ENCODE measurements at places on chromosomes 11 and 22.

- DNase-seq, result no peak
These were observed 13.6 kb upstream of the PHOX2A start for GRCh38 chr11:72257570-72257969.

- DNase-seq, result no peak
These were observed 14.7 kb downstream of the SELENOO start for GRCh38 chr22:50215297-50216054.

DNA sequence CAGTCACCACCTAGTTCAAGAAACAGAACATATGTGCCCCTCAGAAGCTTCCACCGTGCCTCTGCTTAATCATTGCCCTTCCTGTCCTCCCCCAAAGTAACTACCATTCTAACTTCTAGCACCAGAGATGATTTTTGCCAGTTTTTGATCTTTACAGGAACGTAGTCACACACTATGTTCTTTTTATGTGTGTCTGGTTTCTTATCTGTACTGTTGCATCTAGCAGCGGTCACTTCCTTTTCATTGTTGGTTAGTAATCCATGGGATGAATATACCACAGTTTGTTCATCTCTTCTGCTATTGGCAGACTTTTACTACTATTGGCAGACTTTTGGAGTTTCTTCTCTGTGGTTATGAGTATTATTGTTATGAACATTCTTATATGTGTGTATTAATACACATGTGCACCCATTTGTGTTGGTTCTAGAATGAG lies 34.6 kb downstream of the SPECC1L start:
- DNase-seq, result no peak

- DNase-seq, result no peak
These were observed 2.0 kb downstream of the CREB3L1 start for GRCh38 chr11:46279126-46280099.

- no peak for DNase-seq
These were observed 1.2 kb downstream of the GLB1L3 start for GRCh38 chr11:134277183-134278001.

GRCh38 chr11:123742724-123743120 lies 1.3 kb upstream of the ZNF202 start:
- DNase-seq, result no peak

- no peak for DNase-seq
These were observed 113.3 kb downstream of the ZNF280B start for GRCh38 chr22:22395245-22395644.

DNA sequence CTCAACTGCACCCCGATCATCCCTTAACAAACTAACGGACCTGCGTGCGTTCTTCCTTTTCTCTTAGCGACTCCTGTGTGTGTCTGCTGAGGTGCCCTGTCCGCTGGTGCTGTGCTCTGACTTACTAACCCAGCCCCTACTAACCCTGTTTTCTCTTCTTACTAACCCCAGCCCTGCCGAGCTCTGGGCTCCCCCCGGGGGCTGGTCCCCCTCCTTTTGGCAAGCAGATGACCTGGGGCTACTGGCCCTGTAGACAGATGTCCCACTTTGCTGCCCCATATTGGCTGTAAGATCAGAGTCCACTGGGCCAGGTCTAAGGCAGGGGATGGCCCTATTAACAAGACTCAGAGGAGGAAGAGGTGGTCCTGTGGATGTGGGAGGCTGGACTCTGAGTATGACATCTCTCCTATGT lies 14.7 kb downstream of the MIAT start:
- no peak for DNase-seq

- DNase-seq, result no peak
These were observed 12.4 kb downstream of the CAVIN3 start for GRCh38 chr11:6307876-6308275.

DNA sequence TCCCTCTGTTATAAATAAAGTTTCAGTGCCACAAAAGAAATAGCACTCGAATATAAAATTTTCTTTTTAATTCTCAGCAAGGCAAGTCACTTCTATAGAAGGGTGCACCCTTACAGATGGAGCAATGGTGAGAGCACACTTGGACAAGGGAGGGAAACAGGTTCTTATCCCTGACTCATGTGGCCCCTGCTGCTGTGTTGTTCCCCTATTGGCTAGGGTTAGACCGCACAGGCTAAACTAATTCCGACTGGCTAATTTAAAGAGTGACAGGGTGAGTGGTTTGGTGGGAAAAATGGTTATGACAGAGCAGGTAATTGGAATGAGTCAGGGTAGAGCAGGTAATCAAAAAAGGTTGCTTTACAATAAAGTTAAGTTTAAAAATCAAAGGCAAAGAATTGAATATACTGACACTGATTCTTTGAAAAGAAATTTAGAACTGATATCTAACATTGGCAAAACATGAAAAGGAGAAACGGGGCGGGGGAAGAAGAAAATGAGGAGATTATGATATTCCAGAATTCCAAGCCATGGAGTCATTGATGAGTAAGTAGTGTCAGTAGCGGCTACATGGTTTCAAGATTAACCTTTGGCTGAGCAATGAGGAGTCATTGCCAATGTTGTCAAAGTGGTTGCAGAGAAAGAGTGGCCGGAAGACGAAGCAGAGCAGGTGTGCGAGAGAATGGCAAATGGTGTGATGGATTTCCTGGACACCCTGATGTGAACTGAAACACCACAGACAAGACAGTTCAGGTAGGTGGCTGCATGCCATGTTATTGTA lies 48.4 kb upstream of the MRGPRX1 start:
- DNase-seq, result no peak

- DNase-seq, result no peak
These were observed 14.1 kb downstream of the PATZ1 start for GRCh38 chr22:31332010-31332409.

GRCh38 chr11:44600839-44601383 lies 35.4 kb downstream of the CD82 start:
- no peak for DNase-seq

DNA sequence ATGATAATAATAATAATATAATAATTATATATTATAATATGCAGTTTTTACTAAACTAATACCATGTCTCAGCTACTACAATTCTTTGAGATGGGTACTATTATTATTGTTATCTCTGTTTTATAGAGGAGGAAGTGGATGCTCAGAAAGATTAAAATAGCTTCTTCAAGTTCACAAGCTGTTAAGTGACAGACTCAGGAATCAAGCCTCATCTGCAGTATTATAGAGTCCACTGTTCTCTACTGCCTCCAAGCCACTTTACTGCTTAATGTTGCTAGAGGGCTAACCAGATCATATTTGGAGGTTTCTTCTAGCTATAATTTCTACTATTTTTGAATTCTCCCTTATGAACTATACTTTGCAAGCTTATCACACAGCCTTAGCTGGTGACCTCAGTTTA lies 62.7 kb downstream of the CSTPP1 start:
- no peak for DNase-seq

GRCh38 chr11:132888226-132888625 lies 644.1 kb downstream of the OPCML start:
- no peak for DNase-seq

DNA sequence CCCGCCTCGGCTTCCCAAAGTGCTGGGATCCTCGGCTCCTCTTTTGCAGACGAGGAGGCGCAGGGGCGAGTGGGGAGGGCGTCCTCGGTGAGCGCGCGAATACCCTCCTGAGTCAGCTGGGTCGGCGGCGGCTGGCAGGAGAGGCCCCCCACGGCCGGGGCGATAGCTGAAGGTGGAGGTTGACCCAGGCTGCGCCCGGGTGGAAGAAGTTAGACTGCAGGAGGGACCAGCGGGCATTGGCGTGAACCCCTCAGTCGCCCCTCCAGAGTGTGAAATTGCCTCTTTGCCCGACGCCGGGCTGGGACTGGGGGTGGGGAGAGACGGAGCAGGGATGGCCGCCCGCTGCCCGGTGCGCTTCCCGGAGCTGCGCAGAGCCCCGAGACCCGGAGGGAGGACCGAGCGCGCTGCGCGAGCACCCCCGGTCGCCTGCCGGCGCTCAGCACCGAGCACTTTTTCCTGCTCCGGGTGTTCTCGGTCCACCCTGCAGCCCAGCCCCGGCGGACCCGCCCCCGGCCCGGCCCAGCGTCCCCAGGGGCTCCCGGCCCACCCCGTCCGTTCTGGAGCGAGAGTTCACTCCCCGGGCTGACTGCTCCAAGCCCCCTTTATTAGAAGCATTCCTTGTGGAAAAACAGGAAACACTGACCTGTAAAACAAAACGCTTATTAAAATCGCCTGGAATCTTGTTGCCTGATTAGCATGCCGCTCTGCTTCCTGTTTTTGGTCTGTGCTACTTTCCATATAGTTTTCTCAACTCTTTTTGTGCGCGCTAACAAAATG lies 13.7 kb upstream of the CPT1A start:
- DNase-seq, result no peak

- peak; percentile 28 for DNase-seq
These were observed 16.9 kb upstream of the RAC2 start for GRCh38 chr22:37260901-37261336.

DNA sequence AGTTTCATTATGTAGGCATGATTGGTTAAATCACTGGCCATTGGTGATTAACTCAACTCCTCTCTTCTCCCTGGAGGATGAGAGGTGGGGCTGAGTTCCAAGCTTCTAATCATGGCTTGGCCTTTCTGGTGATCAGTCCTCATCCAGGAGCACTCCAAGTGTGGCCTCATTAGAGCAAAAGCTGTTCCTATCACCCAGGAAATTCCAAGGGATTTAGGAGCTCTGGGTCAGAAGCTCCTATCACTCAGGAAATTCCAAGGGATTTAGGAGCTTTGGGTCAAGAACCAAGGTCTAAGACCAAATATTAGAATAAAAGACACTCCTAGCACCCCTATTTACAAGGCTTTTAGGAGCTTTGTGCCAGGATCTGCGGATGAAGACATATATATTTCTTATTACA lies 168.0 kb upstream of the BDNF start:
- DNase-seq, result no peak

- no peak for DNase-seq
These were observed 902 bp downstream of the RASGRP2 start for GRCh38 chr11:64742889-64743590.

DNA sequence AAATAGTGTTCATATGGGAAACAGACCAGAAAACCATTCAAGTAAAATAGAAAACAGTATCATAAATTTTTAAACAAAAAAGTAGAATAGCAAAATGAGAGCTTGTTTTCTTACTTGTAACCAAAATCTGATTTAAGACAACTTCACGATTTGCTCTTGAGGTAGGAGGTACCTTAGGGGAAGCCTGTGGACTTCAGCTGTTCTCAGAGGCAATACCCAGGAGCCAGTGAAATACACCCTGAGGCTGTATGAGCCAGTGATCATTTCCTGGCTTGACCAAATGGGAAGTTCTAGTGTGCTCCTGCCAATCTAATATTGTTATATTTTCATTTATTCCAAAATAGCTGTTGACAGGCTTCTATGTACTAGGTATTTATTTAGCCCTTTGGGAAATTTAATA lies 104.8 kb downstream of the ARHGAP42 start:
- no peak for DNase-seq

- DNase-seq, result no peak
These were observed 816.9 kb upstream of the CCDC90B start for GRCh38 chr11:84103096-84103495.

Data from right renal pelvis (tissue), 4 donors.